Kidney (tissue), 22 donors: ENCODE measurements at places on chromosomes 3 and 15. TPM values are rescaled to one million over a fixed set of nuclear protein-coding genes. Genes with fewer than 3 reads are reported as not detected.

SNX4 gene
- polyA plus RNA-seq: 32.5 TPM

GRK7 gene
- polyA plus RNA-seq: not detected

TERC gene
- polyA plus RNA-seq: not detected

GOLGA6L2 gene
- not detected for polyA plus RNA-seq

AP3B2 gene
- polyA plus RNA-seq: 1.8 TPM

SNX33 gene
- 14.2 TPM for polyA plus RNA-seq

ALDH1A3 gene
- 5.4 TPM for polyA plus RNA-seq

DGKG gene
- 0.95 TPM for polyA plus RNA-seq

EBLN2 gene
- 0.24 TPM for polyA plus RNA-seq

TNFSF10 gene
- 75.4 TPM for polyA plus RNA-seq

CAPN3 gene
- polyA plus RNA-seq: 39.7 TPM

CFAP100 gene
- polyA plus RNA-seq: 0.60 TPM

SH2D7 gene
- not detected for polyA plus RNA-seq

CCR4 gene
- polyA plus RNA-seq: not detected

XCR1 gene
- not detected for polyA plus RNA-seq

ACKR2 gene
- polyA plus RNA-seq: 0.86 TPM

TRIM59 gene
- polyA plus RNA-seq: 0.84 TPM

LRRC34 gene
- polyA plus RNA-seq: 5.7 TPM
